NCI-H1048 (cell line): ENCODE measurements at places on chromosomes 4 and X.
A peak's percentile ranks its signal among the peaks of the same experiment; 100 is the strongest.

DNA sequence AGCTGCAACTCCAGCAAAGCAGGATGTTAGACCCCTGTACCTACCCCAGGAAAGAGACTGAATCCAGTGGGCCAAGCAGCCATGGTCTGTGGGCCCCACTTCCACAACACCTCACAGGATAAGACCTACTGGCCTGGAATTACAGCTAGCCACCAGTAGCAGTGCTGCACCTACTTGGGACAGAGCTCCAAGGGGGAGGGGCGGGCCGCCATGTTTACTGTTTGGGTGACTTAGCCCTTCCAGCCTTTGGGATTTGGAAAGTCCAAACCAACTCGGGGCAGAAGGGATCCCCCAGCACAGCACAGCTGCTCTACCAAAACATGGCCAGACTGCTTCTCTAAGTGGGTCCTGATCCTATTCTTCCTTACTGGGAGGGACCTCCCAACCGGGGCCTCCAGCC, 9.1 kb upstream of the TMSB15B start:
- DNase-seq = no peak

DNA sequence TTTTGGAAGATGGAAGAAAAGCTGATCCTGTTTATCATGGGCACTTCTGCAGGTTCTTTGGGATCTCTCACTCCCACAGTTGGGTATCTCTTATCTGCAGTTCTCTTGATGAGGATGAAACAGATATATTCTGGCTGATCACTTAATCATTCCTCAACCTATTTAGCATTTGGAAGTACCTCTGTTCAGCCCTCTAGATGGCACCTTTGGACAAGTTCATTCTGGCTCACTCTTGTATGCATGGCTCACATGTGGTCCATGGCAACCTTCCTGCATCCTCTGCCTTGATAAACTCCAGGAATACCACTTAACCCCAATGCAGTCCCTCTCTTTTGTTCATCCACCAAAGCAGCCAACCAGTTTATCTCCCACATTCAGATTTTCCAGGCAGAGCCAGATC, 74.2 kb downstream of the SMARCA5 start:
- DNase-seq = no peak

GRCh38 chrX:39133971-39134370, 332.7 kb downstream of the MID1IP1 start:
- DNase-seq = no peak

DNA sequence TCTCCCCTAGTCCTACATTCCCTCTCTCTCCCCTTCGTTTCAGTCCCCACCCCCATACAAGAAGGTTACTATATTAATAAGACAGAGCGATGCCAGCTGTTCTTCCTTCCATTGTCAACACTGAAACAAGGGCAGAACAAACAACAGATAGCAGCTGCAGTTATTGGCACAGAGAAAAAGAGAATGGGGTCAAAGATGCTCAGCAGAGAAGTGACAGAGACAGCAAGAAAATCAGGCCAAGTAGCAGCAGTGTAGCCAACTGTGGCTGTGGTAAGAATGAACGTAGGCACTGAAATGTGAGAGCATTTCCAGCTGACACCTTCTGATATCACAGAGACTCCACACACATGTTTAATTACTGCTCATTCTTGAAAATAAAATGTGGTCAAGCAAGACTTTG, 641.8 kb downstream of the FSTL5 start:
- DNase-seq = no peak

- no peak for DNase-seq
These were observed 133.8 kb upstream of the TACR3 start for GRCh38 chr4:103853627-103854026.

GRCh38 chr4:140884431-140885058, 128.4 kb upstream of the TBC1D9 start:
- no peak for DNase-seq

DNA sequence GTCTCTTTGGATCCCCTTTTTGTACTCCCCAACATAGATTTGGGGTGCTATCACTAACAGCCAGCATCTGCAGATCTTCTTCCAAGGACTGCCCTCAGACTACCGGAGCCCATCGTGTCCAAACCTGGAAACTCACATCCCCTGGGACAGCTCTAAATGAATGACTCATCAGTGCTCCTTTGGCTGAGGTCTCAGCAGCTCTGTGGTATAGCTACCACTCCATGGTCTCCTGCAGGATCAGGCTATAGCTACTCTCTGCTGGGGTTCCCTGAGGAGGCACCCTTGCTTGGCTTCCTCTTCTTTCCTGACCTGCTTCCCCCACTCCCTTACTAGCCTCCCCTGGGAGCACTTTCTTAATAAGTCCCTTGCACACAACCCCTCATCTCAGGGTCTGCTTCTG, 97.5 kb upstream of the PRPS2 start:
- no peak for DNase-seq

DNA sequence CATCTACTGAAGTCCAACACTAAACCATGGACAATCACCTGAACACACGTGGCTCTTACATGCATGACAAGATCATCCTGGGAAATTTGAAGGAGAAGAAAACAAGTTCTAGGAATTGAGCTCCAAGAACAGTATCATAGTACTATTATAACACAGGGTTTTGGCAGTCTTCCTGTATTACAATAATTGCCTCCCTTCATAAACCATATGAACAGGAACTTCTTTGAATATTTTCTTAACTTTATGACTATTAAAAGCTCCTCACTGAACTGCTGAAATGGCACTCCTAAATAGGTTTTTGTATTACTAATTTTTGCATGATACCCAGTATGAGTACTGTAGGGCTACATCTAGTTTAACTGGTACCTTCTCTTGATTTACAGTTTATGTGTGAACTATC, 130.0 kb downstream of the ZAR1 start:
- DNase-seq = no peak

- no peak for DNase-seq
These were observed 142.0 kb upstream of the TEX13D start for GRCh38 chrX:124190440-124190839.

- DNase-seq = no peak
These were observed 684.9 kb upstream of the MAGEB2 start for GRCh38 chrX:29530501-29530900.

GRCh38 chr4:105496899-105497298, 23.0 kb upstream of the PPA2 start:
- no peak for DNase-seq

- no peak for DNase-seq
These were observed 5.0 kb downstream of the ARFIP1 start for GRCh38 chr4:152784490-152785350.

- no peak for DNase-seq
These were observed 5.0 kb upstream of the SLC26A1 start for GRCh38 chr4:998096-998691.

GRCh38 chrX:105018865-105019264, 201.6 kb downstream of the TEX13A start:
- no peak for DNase-seq

- no peak for DNase-seq
These were observed 388.7 kb upstream of the FMR1 start for GRCh38 chrX:147522981-147523380.

GRCh38 chrX:127011629-127012028, 192.1 kb downstream of the PRR32 start:
- no peak for DNase-seq

DNA sequence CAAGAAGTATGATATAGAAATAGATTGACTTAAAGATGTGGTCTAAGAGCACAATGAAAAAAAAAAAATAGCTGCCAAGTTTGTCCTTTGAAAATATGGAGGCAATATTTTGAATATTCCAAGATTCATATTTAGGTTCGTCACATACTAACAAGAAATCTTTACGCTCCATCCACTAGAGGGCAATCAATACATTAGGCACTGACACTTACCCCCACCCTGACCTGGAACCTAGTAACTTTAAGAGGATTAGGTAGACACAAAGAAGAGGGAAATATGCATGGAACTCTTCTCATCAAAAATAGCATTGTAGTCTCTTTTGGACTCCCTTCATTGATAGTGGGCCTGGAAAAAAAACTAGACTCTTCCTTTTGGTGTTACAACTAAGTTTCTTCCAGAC, 1108.1 kb downstream of the PCDH19 start:
- no peak for DNase-seq

GRCh38 chrX:101079736-101080270, 1.1 kb downstream of the TMEM35A start:
- no peak for DNase-seq

- DNase-seq = no peak
These were observed 2747.1 kb downstream of the PCDH7 start for GRCh38 chr4:33467291-33467690.

- no peak for DNase-seq
These were observed 43.7 kb downstream of the DDX3X start for GRCh38 chrX:41377624-41378023.

DNA sequence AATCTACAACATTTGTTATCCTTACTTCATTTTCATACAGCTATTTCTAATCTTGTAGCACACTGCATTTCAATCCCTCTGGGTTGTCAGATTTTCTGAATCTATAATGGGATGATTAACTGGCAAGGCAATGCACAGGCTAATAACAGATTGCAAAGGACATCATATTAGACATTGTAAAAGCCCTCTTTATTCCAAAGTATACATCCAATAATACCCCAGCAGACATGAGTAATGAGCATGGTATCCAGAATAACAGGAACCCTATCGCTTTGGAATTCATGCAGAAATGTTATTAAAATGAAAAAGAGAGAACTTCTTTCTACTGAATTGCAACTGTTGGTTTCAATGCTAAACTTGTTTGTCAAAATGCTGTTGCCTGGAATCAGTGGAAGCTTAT, 122.9 kb downstream of the C4orf33 start:
- DNase-seq = no peak

- DNase-seq = no peak
These were observed 34.6 kb downstream of the NBDY start for GRCh38 chrX:56763556-56764152.

- no peak for DNase-seq
These were observed 344.0 kb downstream of the ACTRT1 start for GRCh38 chrX:127708155-127708554.

DNA sequence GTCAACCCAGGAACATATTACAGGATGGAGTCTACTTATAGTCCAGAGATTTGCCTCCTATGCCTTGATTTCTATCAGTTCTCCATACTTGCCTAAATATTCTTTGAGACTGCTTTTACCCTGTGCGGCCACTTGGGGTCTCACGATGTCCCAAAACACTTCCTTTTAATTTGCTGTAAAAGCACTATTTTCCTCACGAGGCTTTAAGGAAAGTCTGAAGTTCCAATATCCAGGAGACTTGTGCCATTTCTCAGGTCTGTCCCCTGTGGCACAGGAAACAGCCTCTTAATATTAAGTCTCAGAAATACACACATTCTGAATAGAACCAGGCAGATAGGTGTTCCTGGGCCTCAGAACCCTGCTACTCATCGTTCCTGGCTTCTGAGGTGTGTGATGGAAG, 142.9 kb downstream of the TMEM164 start:
- DNase-seq = no peak

GRCh38 chr4:87100168-87100567, 120.2 kb downstream of the KLHL8 start:
- DNase-seq = no peak

DNA sequence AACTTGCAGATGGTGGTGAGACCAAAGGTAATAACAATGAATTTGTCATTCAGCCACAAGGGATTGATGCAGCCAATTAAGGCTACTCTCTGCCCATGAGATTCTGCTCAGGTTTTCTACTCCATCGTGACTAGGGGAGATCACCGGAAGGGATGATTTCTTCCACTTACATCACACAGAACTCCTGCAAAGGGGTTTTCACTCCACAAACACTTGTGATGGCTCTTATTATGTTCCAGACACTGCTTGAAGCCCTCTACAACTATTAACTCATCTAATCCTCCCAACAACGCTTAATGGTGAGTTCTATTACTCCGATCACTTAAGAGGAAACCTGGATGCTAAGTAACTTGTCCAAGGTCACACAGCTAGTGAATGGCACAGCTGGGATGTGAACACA, 55.9 kb downstream of the MTNR1A start:
- DNase-seq = no peak

- no peak for DNase-seq
These were observed 11.6 kb downstream of the PLAC1 start for GRCh38 chrX:134646691-134647090.

- no peak for DNase-seq
These were observed 1.8 kb downstream of the UBQLN2 start for GRCh38 chrX:56564921-56565840.

GRCh38 chr4:145763399-145763798, 83.5 kb downstream of the C4orf51 start:
- DNase-seq = no peak

DNA sequence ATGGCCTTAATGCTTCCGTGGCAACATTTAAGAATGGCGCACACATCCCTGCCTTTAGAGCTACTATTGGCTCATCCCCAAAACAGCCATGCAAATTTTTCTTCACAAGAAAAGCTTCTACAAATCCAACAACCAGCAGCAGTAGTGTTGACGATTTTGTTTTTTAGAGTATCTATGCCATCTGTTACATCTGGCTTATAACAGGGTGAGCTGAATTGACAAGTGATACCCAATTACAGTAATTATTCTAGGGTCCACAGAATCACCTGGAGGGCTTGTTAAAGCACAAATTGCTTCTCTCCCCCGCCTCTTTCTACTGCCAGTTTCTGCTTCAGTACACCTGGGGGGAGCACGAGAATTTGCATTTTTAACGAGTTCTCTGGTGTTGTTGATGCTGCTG, 34.1 kb downstream of the DCHS2 start:
- peak; percentile 26 for DNase-seq
